ENCODE measurements at places on chromosomes 13 and 19.

GRCh38 chr13:93477238-93477637 lies 250.6 kb downstream of the GPC6 start:
- no peak for DNase-seq

DNA sequence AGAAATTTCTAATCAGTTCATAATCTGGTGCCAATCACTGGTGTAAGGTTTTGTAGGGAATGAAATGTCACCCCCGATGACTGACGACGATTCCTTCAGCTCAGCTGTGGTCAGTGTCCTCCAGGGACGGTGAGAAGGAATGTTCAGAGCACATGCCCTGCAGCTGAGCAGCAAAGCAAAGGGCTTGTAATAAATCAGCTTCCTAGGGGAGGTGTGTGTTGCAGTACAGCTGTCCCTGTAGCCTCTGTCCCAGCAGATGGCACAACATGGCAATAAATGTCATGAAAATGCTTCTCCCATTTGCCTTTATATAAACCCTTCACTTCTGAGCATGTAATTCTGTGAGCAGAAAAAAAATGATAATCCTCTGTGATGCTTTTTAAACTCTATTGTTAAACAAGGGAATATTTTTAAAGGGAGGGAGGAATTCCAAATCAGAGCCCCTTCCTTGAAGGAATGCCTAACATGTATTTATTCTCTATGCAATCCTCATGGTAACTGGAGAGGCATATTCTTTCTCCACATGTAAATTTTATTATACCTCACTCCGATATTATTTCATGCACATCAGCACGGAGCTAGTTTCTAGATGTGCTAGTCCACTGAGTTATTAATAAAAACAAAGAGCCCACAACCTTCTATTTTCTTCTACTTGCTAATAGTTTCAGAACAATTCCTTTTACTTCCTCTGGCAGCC lies 102.5 kb downstream of the FAM216B start:
- no peak for DNase-seq

DNA sequence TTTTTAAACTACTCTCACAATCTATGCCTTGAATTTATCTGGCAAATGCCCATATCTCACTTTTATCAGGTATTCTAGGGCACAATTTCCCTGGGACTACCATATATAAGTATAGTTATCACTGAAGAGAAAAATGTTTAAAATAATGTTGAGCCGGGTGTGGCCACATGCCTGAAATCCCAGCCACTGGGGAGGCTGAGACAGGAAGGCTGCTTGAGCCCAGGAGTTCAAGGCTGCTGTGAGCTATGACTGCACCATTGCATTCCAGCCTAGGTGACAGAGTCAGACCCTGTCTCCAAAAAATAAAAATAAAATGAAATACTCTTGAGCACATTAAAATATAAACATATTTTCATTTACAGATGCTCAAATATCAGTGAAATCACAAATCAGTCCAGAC lies 4.1 kb downstream of the KATNAL1 start:
- DNase-seq, result no peak

- DNase-seq, result no peak
Observed at GRCh38 chr19:18406749-18407148, 9.3 kb upstream of the LRRC25 start.

GRCh38 chr13:71867131-71867814 lies at the start of gene DACH1:
TSS of gene DACH1 (minus strand) at chr13:71867204.
- peak; percentile 79 for DNase-seq

GRCh38 chr19:54462047-54462654 lies 1.4 kb downstream of the LENG9 start:
- no peak for DNase-seq

DNA sequence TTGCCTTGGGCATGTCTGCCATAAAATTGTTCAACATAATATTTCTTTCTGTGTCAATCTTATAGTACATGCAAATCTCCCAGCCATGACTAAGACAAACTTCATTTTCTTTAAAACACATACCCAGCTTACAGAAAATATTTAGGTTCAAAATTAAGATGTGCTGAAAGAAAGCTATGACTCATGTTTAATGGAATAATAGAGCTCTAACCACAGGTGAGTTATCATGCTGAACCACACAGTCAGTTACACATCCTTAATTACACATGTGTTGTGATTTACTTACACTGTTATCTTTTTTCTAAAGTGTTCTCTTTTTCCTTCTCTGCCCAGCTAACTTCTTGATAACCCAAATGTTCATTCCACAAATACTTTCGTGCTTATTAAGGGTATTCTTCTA lies 1831.2 kb downstream of the OLFM4 start:
- no peak for DNase-seq

DNA sequence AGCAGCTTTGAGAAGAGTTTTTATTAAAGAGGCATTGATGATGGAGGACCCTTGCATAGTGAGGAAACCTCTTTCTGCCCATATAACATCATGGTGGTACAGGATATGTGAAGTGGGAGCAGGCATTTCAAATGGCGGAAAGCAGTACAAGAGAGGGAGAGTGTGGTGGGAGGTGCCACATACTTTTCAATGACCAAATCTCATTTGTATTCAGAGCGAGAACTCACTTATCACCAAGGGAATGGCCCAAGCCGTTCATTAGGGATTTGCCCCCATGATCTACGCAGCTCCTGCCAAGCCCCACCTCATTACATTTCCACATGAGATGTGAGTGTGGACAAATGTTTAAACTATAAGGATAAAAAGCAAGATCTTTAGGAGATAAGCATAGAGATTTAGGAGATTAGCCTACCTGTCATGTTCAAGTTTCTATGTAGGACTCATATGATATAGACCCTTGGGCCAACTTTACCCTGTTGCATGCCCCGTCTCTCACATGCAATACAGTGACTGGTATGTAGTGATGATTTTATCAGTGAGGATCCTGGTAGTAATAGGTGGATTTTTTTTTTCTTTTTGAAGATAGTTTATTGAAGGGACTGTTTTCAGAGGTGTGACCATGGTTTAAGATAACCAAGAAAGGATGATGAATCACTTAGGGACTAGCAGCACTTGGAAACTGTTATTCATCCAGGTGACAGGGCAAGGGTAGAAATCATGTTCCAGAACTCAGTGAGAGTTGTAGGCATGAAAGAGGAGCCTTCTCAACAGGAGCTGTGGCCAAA lies 38.3 kb downstream of the DNAJC15 start:
- no peak for DNase-seq

GRCh38 chr13:20828539-20829364 lies 55.0 kb upstream of the EEF1AKMT1 start:
- peak; percentile 74 for DNase-seq
